ENCODE measurements at places on chromosomes 2 and 18.

GRCh38 chr2:133562558-133562957, 5.7 kb downstream of the NCKAP5 start:
- no peak for DNase-seq

- no peak for DNase-seq
These were observed 16.3 kb upstream of the SNED1 start for GRCh38 chr2:240981871-240982800.

- no peak for DNase-seq
These were observed 22.9 kb upstream of the RPL37A start for GRCh38 chr2:216475767-216476166.

DNA sequence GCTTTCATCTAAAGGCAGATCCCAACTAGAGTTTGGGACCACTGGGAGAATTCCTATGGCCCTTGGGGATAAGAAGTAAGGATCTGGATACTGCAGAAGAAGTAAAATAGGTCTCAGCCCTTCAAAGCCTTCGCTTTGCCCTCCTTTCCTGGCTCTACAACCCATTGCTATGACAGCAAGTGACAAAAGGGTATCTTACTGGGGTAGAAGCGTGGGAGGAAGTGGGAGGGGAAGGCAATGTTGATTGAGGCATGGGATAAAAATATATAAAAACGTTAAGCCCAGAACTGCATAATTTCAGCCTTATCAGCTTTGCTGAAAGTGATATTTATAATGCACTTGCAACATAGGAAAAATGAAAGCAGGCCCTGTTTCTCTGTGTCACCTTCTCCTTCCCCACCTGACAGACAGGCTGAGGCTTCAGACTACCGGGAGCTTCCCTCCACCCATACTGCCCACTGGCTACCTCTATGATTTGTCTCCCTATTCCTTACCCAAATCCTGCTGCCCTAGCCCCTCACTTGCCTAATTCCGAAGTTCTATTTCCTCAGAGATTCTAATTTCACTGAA, 14.9 kb upstream of the SOS1 start:
- no peak for DNase-seq

DNA sequence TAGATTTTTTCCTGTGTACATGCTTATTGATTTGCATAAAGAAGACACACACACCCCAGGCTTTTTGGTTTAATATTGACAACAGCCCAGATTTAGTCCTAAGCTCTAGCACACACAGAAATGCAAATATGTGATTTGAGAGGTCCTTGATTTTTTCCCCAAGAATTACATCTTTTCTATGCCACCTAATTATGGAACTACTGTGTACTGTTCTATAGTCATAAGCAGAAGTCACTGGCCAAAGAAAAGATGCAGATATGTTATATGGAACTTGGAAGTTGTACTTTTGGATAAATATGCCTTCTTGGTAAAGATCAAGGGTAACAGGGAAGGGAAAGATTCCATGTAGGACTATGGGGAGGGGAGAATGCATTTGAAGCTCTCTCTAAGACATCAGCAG, 105.6 kb downstream of the SETBP1 start:
- no peak for DNase-seq

DNA sequence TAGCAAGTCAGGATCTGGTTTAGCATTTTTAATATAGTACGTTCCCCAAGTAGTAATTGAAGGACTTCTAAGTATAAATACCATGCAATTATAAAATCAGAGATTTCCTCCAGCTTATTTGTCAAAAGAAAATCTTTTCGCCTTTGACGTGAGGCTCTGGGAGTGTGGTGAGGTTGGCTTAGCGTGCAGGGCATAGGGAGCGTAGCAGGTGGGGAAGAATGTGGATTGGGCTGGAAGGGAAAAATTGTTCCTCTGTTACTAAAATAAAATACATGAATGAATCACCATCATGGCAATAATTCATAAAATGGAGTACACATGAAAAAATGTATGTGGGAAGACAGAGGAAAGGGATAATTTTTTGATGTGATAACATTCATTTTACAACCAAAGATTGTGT, 5.4 kb upstream of the IL1RL2 start:
- no peak for DNase-seq

DNA sequence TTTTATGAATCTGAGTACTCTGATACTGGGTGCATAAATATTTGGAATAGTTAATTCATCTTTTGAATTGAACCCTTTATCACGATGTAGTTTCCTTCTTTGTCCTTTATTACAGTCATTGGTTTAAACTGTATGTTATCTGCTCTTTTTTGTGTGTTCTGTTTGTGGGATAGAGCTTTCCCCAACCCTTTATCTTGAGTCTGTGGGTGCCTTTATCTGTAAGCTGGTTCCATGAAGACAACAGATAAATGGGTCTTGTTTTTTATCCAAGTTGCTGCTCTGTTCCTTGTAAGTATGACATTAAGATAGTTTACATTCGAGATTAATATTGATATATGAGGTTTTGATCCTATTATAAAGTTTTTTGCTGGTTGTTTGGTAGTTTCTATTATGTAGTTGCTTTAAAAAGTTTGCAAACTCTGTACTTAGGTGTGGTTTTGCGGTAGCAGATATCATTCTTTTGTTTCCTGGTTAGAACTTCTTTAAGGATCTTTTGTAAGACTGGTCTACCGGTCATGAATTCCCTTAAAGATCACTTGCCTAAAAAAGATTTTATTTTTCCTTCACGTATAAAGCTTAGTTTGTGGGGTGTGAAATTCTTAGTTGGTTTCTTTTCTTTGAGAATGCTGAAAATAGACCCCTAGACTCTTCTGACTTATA, 1451.3 kb upstream of the SLC39A10 start:
- no peak for DNase-seq

DNA sequence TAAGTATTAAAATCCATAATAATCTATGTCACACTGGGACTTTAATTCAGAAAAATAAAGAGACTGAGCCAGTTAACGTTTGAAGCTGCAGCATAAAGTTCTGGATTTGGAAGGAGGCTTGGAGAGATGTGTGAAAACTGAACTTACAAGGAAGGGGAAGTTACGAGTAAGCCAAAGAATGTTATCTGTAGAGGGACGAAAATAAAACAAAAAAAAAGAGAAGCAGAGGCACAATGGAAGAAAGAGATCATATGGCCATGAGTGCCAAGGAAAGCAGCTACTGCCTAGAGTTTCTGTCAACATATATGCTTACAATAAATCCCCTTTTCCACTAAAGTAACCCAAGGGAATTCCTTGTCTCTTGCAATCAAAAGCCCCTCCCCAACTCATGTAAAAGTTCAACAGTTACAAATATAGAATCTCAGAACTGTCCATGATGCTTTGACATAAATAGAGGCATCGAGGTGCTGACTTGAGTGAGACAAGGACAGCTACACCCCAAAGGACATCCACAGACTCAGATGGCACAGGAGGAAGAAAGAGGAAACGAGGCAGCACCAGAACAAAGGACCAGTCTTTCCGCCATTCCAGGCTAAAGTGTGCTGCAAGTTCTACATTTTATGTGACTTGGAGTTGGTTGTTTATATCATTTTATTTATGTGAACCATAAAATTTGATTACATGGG, 16.1 kb upstream of the ARL5A start:
- no peak for DNase-seq

DNA sequence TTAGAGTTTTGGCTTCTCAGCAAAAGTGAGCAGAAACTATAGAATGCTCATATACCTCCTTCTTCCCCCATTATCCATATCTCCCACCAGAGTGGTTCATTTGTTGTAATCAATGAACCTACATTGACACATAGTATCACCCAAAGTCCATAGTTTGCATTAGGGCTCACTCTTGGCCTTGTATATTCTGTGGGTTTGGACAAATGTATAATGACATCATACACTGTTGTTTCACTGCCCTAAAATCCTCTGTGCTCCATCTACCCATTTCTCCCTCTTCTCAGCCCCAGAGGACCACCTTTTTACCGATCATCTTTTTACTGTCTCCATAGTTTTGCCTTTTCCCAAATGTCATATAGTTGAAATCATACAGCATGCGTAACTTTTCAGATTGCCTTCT, 24.1 kb downstream of the ZFP36L2 start:
- no peak for DNase-seq

GRCh38 chr2:165594231-165594934, 124.9 kb downstream of the CSRNP3 start:
- no peak for DNase-seq

DNA sequence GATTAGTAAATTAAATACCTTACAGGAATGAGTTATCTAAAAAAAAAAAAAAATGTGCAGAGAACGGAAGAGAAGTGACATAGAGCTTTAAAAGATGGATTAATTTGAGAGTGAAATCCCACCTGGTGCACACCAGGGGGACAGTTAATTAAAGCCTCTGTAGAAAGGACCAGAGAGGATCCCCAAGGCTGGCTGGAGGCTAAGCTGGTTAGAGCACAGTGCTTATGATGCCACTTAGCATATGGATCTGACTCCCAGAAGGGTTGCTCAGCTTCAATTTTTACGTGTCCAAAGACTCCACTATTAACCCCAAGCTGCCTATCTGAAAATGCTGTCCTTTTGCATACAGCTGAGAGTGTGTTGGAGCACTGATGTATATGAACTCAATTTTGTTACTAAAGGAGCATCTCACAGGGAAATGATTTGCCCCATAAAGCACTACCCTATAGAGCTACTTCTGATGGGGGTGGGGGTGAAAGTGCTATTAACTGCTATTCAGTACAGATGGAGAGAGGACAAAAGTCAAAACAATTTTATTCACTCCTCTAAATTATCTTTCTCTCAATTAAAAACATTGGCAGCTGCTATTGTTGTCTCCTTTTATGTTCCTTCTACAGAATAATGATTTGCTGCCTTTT, 15.2 kb upstream of the SLC8A1 start:
- no peak for DNase-seq

GRCh38 chr2:159093497-159093896, 125.1 kb downstream of the TANC1 start:
- no peak for DNase-seq

GRCh38 chr2:220614064-220614463, 958.0 kb downstream of the EPHA4 start:
- no peak for DNase-seq

DNA sequence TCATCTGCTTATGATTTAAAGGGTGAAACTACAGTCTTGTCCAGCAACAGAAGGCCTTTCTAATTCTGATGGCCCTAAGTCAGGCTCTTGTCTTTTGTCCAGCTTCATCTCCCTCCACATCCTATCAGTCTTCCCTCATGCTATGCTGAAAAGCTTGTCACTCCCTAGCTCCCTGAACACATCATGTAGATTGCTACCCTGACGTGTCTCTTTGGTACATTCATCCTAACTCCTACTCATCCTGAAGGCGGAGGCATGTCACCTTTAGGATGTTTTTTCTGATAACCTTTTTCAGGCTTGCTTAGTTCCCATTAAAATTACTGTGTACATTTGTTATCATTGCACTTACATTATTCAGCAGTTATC, 78.4 kb upstream of the ARL5A start:
- DNase-seq: no peak

DNA sequence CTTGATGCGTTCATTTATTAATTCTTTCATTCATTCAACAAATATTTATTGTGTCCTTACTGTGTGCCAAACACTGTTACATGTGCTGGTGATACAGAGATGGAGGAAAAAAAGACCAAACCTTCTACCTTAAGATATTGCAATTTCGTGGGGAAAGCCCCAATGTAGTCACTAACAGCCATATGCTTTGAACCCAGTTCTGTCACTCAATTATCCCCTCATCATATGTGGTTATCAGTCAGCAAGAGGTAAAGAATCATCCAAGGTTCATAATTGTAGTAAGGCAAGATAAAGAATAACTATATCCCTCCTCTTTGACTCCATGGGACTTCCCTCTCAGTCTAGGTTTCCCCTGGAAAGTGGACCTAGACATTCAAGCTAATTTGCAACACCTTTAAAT, 1185.6 kb upstream of the CELF4 start:
- no peak for DNase-seq
